ENCODE measurements at places on chromosomes 7 and 10.

- no peak for DNase-seq
Measured at GRCh38 chr10:103687172-103687571, 168.2 kb downstream of the SH3PXD2A start.

GRCh38 chr7:130009848-130010688 lies 41.1 kb downstream of the ZC3HC1 start:
- peak; percentile 65 for DNase-seq

- DNase-seq: no peak
Measured at GRCh38 chr7:157281221-157281998, 55.4 kb upstream of the DNAJB6 start.

DNA sequence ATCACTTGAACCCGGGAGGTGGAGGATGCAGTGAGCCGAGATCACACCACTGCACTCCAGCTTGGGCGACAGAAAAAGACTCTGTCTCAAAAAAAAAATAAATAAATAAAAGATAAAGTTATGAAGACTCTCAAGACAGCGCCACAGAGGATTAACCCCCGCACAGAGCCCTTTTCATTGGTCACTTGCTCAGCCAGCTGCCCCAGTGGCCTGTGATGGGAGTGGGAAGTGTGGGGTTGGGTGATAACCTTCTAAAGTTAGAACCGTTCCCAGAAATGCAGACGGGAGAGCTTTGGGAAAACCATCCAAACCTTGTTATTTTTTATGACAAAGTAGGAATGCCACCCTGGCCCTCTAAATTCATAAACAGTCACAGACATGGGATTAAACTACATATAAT lies 57.4 kb downstream of the PARP12 start:
- no peak for DNase-seq

DNA sequence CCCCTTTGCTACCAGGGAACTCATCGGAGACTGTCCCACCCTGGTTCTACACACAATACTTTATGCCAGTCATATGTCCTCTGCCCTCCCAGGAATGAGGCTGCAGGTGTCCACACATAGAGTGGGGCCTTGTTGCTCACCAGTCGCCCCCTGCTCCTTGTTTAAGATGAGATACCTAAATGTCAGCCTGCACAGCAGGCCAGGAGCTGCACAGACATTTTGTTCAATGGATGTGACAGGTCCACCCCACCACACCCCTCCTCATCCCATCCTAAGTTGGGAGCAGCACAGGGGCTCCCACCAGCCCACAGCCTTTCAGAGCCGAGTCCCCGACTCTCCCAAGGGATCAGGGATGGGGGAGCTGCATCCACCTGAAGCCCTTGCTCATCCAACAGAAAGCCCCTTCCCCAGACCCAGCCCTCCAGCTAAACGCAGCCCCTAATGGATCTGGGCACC lies 6.2 kb upstream of the GRID1 start:
- peak; percentile 33 for DNase-seq

GRCh38 chr7:70092314-70093204 lies 494.3 kb downstream of the AUTS2 start:
- no peak for DNase-seq

DNA sequence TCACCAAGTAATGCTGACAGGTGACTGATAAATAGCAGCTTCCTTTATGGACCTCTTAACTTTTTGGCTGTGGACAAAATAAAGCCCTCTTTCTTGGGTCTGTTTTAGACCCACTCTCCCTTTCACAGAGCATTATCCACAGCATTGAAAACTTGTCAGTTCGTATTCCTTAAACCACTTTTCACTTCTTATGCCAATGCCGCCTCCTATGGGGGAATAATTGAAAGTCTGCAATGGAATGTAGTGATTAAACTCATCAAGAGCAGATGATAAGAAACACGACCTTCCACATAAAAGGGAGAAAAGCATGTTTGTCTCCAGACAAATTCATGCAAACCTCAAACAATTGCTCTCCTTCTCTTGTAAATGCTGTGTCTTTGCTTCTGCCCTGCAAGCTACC lies 153.4 kb downstream of the SORCS1 start:
- no peak for DNase-seq

- no peak for DNase-seq
Measured at GRCh38 chr10:80160361-80161320, 28.1 kb downstream of the PLAC9 start.

GRCh38 chr10:100970914-100971811 lies 1.9 kb downstream of the SEMA4G start:
- DNase-seq: no peak

DNA sequence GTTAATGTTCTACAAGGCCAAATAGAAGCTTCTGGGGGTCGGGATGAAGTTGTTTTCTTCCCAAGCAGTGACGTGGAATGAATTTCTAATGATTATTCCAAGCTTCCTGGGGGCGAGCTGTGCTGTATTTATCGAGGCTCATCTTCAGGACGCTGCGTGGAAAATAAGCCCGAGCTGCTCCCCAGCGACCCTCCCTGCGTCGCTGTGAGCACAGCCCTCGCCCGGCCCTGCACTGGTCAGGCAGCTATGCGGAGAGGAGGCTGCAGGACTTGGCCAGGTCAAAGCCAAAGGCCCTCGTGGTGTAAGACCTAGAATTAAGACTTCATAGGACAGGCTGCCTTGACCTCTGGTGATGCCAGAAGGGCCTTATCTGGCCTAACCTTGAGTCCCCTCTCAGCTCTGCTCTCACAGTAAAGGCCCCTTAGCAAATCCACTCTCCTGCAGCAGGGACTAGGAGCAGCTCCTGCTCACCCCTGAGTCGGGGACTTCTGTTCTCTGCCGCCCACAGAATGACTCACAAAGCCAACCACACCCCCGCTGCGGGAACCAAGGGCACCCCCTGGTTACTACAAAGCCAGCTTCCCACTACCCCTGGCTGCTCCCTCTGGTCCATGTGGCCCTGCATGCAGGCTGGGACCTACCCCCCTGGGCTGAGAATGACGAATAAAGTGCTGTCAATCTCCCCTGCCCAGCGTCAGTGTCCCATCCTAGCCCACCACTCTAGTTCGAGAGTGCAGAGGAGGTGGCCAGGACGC lies 501.6 kb downstream of the TCERG1L start:
- peak; percentile 19 for DNase-seq

DNA sequence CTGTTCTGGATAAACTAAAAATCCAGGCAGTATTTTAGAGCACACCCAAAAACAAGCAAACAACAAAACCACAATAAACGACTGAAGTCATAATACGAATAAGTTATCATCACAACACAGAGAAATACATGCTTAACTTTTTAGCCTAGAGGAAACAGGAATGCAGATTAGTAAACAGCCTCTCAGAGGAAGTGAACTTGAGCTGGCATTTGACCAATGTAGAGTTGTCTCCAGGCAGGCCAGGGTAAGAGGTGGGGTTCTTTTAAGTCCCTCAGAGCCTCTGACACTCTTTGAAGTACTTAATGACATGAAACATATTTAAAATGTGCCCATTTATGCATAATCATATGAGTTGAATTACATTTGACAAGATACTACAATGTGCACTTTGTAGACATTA lies 43.3 kb upstream of the PLXDC2 start:
- no peak for DNase-seq

DNA sequence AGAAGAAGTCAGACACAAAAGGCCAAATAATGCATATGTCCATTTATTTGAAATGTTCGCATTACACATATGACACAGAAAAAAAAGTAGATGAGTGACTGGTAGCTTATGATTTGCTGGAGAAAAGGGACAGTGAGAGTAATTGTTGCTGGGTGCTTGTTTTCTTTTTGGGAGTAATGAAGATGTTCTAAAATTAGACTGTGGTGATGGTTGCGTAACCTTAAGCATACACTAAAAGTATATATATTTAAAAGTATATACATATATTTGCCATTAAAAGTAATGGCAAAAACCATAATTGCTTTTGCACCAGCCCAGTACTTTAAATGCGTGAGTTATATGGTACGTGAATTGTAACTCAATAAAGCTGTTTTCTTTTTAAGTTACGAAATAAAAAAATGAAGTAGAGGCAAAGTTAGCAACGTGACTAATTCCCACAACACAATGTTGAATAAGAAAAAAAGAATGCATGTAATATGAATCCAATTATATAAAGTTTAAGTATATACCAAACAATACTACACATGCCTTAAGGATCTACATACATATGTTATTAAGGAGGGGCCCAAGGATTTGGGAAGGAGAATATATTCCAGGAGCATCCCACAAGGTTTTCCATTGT lies 360.4 kb upstream of the CELF2 start:
- no peak for DNase-seq

- peak; percentile 56 for DNase-seq
Measured at GRCh38 chr7:711093-711921, 15.2 kb upstream of the DNAAF5 start.

DNA sequence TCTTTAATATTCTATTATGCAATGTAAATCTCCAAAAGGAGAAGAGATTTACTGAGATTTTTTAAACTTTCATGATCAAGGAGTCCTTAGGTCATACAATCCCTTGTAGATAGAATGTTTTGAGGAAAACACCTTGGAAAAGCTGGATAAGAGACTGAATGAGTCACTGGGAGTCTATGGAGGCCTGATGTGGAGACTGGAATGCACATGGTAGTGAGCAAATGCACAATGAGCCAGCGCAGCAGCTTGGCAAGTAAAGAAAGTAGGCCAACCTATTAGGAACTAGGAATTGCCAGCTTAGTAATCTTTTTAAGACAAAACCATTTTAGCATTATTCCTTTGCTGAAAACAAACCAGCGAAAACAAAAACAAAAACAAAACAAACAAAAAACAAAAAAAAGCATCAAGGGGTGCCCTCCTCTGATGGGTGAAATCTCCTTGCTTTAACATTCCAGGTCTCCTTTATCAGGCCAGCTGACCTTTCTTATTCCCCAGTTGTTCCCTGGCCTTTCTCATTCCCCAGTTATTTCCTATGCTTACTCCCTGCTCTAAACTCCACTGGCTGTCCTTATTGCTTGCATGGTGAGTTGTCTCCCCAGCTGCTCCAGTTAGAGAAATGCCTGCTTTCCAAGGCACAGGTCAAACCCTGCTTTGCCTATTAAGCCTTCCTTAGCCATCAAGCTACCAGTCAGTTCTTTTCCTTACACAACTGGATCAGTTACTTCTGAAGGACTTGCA lies 135.8 kb downstream of the PLCE1 start:
- no peak for DNase-seq

GRCh38 chr10:86968271-86968993 lies at the start of gene ADIRF:
Gene ADIRF, plus strand, starts transcription at chr10:86968482. Its CDS starts 63 bp downstream, at chr10:86968545.
- peak; percentile 70 for DNase-seq

DNA sequence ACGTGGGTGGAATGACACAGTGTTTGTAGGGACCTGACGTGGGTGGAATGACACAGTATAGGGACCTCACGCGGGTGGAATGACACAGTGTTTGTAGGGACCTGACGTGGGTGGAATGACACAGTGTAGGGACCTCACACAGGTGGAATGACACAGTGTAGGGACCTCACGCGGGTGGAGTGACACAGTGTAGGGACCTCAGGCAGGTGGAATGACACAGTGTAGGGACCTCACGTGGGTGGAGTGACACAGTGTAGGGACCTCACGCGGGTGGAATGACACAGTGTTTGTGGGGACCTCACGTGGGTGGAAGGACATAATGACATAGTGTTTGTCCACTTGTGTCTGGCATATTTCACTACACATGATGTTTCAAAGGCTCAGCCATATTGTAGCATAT lies 19.3 kb downstream of the PPP2R2D start:
- no peak for DNase-seq

All from activated CD8-positive, alpha-beta memory T cell treated with anti-CD3 and anti-CD28 coated beads for 24 hours (primary cell).